Stimulated activated CD4-positive, alpha-beta T cell treated with anti-CD3 and anti-CD28 coated beads, Interleukin-4, amount 100 ng/mL, for 1 hour (primary cell): ENCODE measurements at places on chromosomes 13 and 19.

DNA sequence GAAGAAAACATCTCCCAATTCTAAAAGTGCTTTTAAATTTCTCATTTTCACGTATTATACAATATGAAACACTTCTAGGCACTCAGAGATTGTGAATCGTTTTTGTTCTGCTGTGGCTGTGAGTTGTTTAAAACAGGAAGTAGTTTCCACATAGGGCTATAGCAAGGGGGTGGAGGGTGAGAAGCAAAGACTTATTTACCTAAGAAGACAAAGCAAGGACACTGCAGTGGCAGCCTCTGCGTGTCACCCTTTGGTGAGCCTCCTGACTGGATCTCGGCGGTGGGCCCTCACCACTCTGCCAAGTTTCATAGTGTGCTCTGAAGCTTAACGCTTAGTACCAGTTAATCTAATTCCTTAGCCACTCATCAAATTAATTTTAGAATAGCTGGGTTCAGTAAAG lies 56.8 kb downstream of the TNFSF13B start:
- no peak for DNase-seq

DNA sequence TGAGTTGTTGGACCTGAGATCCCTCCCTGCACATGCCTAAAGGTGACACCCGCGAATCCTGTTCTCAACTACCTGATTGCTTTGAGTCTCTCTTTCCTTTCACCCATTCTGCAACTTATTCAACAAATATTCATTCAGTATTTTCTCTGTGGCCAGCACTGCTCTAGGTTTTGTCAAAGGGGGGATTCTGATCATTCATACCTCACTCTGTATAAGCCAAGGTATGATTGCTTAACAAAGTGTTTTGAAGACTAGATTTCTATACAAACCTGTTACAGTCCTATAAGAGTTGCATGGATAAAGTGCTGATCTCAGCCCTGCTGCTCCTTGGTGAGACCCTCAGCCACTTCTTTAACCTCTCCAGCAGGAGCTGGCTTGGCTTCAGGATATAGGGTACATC lies 409.7 kb downstream of the KCNRG start:
- no peak for DNase-seq

- DNase-seq, result no peak
These were observed 45.6 kb upstream of the RAP2A start for GRCh38 chr13:97388373-97388772.

- DNase-seq, result no peak
These were observed 513.7 kb downstream of the GPC6 start for GRCh38 chr13:93740334-93740733.

DNA sequence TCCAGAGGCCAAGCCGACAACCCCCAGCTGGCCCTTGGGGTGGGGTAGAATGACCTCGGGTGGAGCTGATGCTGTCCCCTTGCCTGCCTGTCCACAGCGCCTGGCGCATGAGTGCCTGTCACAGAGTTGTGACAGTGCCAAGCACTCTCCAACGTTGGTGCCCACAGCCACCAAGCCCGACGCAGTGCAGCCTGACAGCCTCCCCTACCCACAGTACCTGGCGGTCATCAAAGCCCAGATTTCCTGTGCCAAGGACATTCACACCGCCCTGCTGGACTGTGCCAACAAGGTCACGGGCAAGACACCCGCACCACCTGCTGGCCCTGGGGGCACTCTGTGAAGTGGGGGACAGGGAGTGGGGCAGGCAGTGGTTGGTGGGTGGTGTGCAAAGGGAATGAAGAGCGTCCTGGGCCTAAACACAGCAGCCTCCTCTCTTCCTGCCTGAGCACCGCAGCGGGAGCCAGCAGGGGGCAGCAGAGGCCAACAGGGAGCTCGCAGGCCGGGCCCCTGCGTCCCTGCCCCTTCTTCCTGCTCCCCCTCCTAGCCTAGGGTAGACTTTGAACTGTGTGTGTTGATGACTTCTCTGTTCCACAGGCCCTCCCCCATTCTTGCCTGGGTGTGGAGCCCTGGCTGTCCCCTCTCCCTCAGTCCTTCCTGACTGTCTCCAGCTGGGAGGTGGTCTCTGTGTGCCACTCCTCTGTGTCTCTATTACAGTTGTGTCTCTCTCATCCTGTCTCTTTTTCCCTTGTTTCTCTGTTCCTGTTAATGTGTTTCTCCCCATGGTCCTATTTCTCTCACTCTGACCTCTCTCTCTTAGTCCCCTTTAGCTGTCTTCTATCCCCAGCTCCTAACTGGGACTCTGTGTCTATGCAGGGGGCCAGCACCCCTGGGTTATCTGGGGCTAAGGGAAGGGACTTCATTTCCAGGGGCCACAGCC lies 6.5 kb downstream of the MED29 start:
- peak; percentile 96 for DNase-seq

- DNase-seq, result no peak
These were observed 19.6 kb downstream of the FUZ start for GRCh38 chr19:49793561-49793840.

GRCh38 chr13:30021611-30022010 lies 171.2 kb upstream of the UBL3 start:
- DNase-seq, result no peak

- no peak for DNase-seq
These were observed 142.1 kb upstream of the VSTM2B start for GRCh38 chr19:29383696-29384095.

- DNase-seq, result no peak
These were observed 994.7 kb upstream of the MIR17HG start for GRCh38 chr13:90352763-90353162.
